NCI-H1048 (cell line): ENCODE measurements at places on chromosomes 16 and 17.

- no peak for DNase-seq
These were observed 29.9 kb downstream of the PLCG2 start for GRCh38 chr16:81808933-81809480.

DNA sequence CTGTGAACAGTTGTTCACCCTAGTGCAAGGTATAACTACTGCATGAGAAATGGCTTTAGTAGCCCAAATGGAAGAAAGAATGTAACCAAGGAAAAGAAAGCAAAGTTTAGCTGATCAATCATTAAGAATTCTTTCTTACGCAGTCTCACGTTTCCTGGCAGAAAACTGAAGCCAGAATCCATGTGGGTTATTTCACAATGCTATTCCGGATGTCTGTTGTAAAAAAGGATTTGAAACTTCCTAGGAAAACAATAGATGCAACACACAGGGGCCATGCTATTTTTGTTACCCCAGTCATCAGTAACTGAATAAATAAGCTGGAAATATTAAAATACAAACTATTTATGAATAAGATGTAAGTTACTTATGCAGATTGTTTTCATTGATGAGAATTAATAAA is 802.5 kb downstream of the CDH8 start:
- DNase-seq: no peak

DNA sequence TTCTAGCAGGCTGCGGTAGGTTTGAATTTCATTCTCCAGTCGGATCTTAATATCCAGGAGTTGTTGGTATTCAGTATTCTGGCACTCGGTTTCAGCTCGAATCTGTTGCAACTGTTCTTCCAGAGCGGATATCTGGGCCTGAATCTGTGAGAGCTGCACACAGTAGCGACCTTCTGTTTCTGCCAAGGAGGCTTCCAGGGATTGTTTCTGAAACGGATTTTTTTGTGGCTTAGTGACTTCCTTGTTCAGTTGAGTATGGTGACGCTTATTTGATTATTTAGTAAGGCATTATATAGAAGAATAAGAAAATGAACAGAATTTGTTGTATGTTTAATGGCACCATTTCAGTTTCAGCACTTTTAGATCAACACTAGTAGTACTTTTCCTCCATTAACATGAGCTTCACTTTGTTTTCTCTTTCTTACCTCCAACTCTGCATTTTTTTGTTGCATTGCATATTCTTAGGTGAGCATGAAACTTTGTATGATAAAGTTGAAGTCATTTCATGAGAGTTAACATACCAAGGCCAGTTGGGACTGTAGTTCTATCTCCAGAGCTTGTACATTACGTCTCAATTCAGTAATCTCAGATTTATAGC is 2.8 kb downstream of the KRT10 start:
- DNase-seq: no peak

DNA sequence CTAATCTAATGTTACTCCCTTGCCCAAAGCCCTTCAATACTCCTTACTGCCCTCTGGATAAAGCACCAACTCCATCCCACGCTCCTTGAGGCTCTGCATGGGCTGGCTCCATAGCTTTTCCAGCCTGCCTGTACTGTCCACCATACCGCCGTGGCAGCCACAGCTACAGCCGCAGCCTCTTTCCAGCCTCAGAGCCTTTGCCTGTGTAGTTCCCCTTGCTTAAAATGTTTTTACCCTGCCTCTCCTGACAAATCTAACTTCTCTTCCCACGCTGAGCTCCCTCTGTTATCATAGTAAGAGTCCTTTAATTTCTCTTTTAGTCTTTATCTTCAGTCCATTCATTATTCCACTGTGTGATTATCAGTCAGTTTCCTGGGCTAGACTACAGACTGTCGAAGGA is 22.0 kb downstream of the TEX14 start:
- DNase-seq: no peak

DNA sequence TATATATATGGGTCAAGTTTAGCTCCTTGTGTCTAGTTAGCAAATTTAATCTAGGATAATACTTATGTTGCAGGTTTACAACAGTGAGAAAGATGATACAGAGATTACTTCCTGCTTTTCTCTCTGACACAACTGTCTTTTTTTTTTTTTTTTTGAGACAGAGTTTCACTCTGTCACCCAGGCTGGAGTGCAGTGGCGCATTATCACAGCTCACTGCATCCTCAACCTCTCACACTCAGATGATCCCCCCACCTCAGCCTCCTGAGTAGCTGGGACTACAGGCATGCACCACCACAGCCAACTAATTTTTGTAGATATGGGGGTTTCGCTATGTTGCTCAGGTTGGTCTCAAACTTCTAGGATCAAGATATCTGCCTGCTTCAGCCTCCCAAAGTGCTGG is 706.9 kb upstream of the SOX9 start:
- DNase-seq: no peak

GRCh38 chr17:14712611-14713021 is 411.7 kb downstream of the HS3ST3B1 start:
- no peak for DNase-seq

GRCh38 chr17:29115961-29116803 is 64.0 kb downstream of the MYO18A start:
- DNase-seq: no peak

- DNase-seq: no peak
These were observed 251.4 kb upstream of the KIF2B start for GRCh38 chr17:53571342-53571741.

DNA sequence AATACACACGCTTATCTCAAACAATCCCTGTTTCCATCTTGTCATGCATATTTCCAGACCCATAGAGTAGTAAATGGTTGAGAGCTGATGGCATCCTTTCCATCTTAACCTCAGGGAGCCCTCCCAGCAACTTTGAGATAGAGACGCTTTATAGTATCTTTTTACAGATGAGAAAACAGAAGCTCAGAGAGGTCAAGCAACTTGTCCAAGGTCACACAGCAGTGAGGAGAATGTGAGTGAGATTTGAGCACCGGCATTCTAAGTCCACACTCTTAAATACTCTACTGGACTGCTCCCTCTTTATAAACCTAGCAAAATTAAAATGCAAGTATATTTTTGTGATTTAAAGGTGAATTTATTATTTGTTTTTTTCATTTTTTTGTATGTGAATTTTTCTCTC is 19.9 kb upstream of the KCNG4 start:
- DNase-seq: no peak

GRCh38 chr17:11889266-11889665 is 108.0 kb downstream of the ZNF18 start:
- DNase-seq: no peak

DNA sequence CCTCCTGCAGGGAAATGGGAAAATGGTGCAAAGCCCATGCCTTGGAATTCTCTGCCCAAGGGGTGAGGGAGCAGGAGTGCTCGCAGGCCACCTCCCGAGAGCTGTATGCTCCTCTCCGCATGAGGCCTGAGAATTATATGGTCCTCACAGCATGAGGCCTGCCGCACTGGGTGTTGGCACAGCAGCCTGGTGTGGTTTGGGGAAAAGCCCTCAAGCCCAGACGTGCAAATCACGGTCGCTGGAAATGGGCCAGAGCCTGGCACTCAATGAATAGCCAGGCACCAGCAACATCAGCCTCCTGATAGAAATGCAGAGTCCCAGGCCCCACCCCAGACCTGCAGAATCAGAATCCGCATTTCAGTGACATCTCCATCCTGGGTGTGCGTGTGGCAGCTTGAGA is 156.4 kb upstream of the FOXF1 start:
- no peak for DNase-seq

GRCh38 chr17:17783825-17784656 is 52.7 kb downstream of the SREBF1 start:
- no peak for DNase-seq

GRCh38 chr17:16371742-16372141 is 9.1 kb upstream of the UBB start:
- no peak for DNase-seq

GRCh38 chr17:50184611-50185398 is 16.6 kb downstream of the COL1A1 start:
- DNase-seq: no peak

GRCh38 chr16:1828645-1829410 is 1.8 kb downstream of the FAHD1 start:
- DNase-seq: no peak

DNA sequence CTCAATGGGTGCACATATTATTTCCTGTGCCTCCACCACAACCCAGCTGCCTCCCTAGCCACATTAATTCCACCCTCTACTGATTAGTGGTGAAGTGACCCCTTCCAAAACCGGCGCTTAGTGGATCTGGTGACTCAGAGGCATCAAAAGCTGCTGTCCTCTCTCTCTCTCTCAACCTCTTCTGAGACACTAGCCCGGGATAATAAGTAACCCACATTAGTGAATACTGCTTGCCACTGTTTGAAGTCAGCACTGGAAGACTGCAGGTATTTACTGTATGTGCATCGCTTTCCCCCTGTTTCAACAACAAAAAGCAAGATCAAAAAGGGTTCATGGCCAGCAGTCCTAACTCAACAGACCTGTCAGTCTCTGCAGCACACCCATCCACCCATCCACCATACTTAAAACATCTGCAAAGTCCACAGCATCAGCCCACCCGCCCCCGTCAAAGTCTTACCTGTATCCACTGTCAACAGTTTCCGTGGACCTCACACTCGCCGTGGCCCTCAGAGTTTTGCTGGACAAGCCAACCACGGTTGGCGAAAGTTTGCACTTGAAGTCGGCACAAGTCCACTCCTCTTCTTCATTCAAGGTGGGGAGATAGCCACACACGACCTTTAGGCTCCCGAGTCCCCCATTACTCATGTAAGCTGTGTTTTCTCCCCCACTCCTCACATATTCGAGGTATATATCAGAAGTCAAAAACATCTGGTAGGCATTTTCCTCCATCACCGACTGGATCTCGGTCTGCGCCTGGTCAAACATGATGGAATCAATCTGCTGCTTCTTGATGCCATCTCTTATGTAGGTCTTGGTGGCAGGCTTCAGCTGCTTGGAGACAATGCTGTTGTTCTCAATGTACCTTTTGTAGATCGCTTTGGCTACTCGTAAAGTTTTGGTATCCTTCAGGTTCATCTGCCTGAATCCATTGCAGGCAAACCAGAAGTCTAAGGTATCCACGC is 3.8 kb downstream of the AXIN2 start:
- no peak for DNase-seq

- no peak for DNase-seq
These were observed 6.9 kb downstream of the TSC2 start for GRCh38 chr16:2054543-2055245.

GRCh38 chr17:80476877-80477646 is 655 bp upstream of the NPTX1 start:
- DNase-seq: no peak
